A549 (cell line): ENCODE measurements at places on chromosomes 2 and 18.

DNA sequence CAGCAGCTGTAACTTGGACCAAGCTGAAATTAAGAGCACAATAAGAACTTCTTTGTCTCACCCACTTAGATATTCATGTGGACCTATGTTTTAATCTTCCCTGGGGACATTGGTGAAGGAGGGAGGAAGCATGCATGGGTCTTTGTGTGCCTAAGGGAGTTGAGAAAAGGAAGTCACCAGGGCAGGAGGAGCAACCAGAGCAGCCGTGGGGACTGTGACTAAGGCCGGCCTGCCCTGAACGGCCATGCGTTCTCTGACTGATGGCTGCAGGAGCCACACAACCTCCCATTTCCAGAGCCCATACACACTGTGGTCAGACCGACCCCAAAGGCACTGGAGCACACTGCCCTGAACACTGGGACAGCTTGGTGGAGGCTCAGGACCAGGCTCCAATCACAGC, 43.7 kb upstream of the SLC35G4 start:
- DNase-seq: no peak

GRCh38 chr18:12038082-12038638, 55.5 kb upstream of the ANKRD62 start:
- no peak for DNase-seq

GRCh38 chr2:70143314-70144150, 47.3 kb downstream of the C2orf42 start:
- peak; percentile 81 for DNase-seq

GRCh38 chr2:105959357-105959756, 214.6 kb downstream of the NCK2 start:
- DNase-seq: no peak

GRCh38 chr2:44335806-44336538, 25.3 kb downstream of the PREPL start:
- no peak for DNase-seq

DNA sequence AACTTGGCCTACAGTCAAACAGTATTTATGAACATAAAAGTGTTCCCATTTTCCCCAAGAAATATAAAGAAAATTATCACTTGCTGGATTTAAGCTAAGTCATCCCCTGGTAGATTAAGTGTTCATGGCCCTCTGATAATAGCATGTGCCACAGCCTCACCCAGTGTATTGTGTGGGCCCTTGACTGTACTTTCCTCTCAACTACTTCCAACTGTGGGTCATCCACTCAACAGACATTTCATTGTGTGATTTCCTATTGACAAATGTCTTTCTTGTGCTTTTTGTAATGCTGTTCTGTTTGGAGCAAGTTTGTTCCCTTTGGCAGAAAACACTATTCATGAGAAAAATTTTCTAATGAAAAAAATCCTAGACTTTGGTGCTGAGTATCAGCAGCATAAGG, 48.4 kb upstream of the TMEM17 start:
- DNase-seq: no peak

DNA sequence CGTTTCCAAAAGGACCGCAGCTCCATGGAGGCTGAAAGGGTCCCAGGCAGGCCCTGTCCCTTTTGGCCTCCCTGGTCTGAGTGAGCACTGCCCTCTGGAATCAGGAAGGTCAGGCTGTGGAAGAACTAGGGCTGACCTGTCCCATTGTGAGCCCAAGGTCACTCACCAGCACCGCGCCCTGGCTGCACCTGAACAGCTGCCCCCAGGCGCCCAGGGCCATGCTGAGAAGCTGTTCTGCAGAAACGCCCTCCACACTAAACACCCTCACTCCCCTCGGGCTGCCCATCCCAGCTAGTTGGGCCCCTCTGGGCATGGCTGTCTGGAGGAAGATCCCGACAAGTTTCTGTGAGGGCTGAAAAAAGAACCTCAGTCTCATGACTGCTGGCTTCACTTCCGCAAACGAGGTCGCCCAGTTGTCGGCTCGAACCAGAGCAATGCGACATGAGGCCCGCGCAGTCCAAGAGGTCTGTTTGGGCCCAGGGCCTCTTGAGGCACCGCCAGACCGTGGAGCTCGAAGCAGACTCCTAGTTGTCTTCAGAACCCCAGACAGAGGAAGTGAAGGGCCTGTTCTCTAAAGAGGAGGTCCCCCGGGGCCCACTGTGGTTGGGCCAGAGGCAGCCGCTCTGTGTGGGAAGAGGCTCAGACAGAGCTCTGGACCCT, 64.4 kb downstream of the INPP5D start:
- DNase-seq: no peak

DNA sequence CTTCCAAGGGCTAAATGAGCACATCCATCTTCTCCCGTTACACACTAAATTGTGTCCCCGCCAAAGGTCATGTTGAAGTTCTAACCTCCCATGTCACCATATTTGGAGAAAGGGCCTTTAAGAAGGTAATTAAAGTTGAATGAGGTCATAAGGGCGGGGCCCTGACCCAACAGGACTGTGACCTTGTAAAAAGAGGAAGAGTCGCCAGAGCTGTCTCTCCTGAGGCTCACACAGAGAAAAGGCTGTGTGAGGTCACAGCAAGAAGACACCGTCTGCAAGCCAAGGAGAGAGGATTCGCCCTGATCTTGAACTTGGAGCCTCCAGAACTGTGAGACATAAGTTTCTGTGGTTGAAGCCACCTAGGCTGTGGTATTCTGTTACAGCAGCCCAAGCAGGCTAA, 24.1 kb downstream of the TRABD2A start:
- no peak for DNase-seq

DNA sequence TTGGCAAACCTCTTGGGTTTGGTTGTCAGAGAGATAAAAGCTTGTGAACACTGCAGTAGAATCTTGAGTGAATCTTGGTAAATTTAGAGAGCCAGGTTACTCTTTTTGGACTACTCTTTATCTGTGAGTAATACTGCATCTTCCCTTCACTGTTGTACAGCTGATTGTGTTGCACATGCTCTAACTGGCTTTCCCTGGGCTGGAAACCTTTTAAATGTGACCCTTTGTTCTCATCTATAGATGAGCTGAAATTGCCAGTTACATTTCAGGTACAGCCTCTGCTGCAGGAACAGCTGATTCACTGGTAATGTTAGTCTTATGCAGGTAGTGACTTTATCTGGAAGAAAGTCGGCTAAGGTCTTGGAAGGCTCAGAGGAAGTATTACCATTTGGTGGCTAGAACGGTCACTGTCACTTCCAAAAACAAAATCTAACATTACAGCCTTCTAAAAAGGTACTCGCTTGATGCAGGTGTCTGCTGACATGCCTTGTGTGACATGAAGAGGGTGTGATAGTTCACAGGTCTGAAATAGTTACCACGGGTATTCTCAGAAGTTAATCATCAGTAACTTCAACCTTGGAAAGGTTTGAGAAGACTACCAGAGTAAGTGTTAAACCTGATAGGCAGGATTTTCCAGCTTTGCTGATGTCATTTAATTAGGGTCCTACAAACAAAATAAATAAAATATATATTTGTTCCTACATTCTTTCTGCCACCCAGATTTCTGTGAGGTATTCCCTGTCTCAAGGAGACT, 851.1 kb downstream of the SLC4A3 start:
- DNase-seq: no peak

GRCh38 chr2:174835797-174836255, 71.6 kb upstream of the CHRNA1 start:
- no peak for DNase-seq

DNA sequence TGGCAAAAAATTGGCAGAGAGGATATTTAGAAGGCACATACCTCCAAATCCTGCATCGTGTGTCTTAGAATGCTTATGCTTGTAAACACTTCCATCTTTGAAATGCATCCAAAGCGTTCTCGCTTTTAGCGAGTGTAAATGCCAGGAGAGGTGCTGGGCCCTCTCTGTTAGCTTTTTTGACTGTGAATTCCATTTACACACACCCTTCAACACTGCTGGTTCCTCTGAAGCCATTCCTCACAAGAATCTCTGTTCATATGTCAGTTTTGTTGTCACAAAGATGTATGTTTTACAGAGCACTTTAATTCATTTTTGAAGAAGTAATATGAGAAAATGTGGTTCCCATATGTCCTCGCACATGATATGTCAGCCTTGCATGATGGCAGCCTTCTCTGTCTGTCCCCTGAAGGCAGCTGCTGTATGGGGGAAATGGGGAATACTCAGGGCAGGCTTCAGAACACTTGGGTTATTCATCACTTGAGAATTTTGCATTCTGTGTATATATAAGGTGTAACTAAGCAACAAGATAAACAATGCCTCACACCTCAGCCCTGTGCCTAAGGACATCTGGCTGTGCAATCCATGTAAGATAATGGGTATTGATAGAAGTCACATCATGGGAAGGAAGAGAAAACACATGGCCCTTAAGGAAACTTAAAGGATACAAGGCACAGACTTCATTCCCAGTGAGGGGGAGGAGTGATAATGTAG, 52.3 kb downstream of the RAB27B start:
- DNase-seq: peak; percentile 56

DNA sequence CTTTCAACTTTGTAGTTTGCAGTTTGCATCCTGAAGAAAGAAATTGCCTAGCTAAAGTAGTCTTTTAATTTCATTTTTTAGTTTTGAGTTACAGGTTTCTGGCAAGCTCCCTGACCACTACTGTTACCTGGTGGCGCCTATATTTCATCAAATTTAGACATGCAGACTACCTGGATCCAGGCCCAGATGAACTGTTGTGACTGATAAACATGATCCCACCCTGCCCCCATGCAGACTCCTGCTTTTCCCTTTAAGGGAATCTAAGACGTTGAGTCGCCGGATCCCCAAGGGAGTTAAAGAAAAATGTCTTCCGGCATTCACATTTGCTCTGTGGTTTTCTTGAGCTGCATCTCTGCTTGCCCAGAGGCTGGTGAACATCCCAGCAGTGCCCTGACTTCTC, 22.2 kb downstream of the METAP1D start:
- no peak for DNase-seq

- DNase-seq: no peak
Observed at GRCh38 chr2:96506907-96507240, 1.7 kb upstream of the NEURL3 start.

DNA sequence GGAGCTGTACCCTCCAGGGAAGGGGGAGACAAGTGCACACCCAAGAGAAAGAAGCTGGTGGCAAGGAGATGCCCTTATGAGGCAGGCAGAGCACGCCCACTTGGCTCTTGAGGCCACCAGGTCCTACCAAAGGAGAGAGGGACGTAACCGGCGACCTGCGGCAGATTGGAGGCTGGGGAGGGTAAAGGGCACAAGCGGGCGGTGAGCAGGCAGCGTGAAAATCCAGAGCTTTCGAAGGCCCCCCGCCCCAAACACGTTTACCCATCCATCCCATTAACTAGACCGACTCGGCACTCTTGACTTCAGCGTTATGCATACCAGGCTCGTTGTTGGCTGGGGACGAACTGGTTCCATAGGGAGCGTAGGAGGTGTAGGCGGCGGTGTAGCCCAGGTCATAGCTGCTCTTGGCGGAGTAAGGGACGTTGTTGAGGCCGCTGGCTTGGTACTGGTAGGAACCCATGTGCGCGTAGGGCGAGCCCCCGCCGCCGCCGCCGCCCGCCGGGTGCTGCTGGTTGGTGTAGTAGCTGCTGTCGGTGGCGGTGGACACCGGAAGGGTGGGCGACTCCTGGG, 794 bp downstream of the DLX2 start:
- no peak for DNase-seq

GRCh38 chr2:179936141-179936540, 71.0 kb downstream of the CWC22 start:
- DNase-seq: no peak

- DNase-seq: no peak
Observed at GRCh38 chr2:159140070-159140769, 146.3 kb downstream of the WDSUB1 start.

GRCh38 chr2:75276093-75277029, 77.0 kb upstream of the TACR1 start:
- peak; percentile 40 for DNase-seq

DNA sequence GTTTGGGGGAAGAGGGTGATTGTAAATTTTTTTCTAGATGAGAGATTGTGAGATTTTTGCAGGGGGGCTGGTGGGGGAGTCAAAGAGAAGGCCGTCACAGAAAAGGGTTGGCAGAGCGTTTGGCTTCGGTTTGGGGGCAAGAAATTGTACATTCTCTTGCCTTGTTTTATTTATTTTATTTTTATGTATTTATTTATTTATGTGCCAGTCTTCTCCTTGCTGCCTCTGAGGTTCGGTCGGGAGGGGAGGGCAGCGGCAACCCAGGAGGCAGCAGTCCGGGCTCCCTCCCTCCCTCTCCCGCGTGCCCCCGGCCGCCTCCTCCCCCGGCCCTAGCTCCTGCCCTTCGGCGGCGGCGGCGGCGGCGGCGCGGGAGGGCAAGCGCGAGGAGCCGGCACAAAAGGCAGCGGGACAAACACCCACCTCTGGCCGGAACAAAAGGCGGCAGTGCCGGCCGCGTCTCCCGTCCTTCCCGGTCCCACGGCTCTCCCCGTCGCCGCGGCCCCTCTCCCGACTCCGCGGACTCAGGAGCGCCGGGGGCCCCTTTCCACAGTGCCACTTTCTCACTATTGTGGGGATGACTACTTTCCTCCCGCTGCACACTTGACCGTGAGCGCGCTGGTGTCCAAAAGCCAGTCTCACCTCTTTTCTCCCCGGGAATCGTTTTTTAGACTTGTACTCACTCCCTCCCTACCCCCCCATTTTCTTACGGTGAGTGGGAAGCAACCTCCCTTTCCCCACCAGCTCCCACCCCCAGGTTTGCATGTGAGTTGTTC, 1.2 kb downstream of the BCL11A start:
- DNase-seq: no peak

GRCh38 chr2:10549195-10549594, 101.1 kb upstream of the ODC1 start:
- no peak for DNase-seq

DNA sequence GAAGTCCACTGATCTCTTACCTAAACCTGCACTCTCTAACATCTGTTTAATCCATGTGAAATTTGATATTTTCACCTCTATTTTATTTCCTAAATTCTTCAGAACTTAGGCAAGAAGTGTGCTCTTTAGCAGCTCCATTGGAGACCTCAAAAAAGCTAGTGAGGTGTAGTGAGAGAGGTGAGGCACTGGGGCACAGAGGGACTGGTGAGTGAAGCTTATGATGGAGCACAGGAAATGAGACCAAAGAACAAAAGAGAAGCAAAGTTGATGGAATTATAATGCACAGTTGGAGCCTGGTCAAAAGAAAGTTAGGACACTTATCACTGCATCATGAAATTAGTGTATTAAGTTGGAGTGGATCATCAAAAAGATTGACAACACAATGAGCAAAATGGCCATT, 1050.7 kb upstream of the NRXN1 start:
- DNase-seq: no peak

- DNase-seq: peak; percentile 88
Observed at GRCh38 chr2:227862741-227863588, 8.5 kb upstream of the DAW1 start.

- DNase-seq: peak; percentile 66
Observed at GRCh38 chr2:216632952-216633615, at the start of gene IGFBP2. IGFBP2 (plus strand) TSS chr2:216633420; CDS start chr2:216633524, 104 bp downstream.

GRCh38 chr2:85953476-85953875, 64.7 kb upstream of the ST3GAL5 start:
- no peak for DNase-seq
